BJ (cell line): ENCODE measurements at places on chromosomes 5 and 9.

- no peak for DNase-seq
These were observed 1625.2 kb downstream of the MAT2B start for GRCh38 chr5:165130656-165131055.

GRCh38 chr5:151427258-151427657 is 20.1 kb upstream of the SLC36A1 start:
- DNase-seq = no peak

DNA sequence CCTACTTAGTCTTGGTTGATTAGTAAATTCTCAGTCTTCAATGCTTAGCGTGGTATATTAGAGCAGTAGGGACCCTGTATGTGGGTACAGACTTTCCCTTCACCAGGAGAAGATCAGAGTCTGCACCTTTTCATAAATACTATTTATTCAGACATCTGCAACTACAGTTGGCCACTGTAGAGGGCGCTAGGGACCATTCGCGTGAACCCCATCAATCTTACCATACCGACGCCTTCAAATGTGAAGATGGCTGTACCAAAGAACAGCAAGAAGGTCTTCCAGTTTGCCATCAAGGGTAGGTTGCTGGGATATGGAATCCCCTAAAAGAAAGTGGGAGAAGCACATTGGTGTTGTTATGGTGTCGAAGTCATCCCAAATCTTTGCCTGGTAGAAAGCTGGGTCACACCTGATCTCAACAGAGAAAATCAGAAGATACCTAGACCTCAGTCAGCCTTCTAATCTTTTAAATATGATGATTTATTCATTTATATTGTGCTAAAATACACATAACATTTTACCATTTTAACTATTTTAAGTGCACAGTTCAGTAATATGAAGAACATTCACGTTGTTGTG is 19.1 kb downstream of the SLC36A3 start:
- DNase-seq = no peak

GRCh38 chr5:1429496-1429895 is 15.7 kb downstream of the SLC6A3 start:
- no peak for DNase-seq

DNA sequence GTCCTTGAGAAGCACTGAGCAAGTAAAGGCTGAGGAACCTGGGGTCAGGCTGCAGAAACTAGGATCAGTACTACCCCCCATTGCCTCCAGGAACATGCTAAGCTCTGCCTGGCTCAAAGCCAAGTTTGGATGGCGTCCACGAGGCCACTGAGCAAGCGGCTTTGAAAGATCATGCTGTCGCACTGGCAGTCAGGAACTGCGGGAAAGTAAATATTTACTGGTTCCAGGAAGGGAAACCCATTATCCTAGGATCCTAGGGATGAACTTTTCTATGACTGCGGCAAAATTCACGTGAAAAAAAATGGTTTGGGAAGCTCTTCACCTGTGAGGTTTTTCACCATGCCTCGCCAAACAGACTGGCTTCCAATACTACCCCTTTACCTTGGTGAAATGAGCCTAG is 75.3 kb upstream of the PJA2 start:
- no peak for DNase-seq

GRCh38 chr9:95648225-95648624 is 131.5 kb upstream of the PTCH1 start:
- DNase-seq = no peak
